Activated CD4-positive, alpha-beta T cell treated with anti-CD3 and anti-CD28 coated beads, Interleukin-2, amount 10 ng/mL, durations not matched to agents 24 days and 14 days (primary cell): ENCODE measurements at places on chromosomes 2 and 18.

- no peak for DNase-seq
Measured at GRCh38 chr18:63146828-63147409, 172.7 kb downstream of the BCL2 start.

DNA sequence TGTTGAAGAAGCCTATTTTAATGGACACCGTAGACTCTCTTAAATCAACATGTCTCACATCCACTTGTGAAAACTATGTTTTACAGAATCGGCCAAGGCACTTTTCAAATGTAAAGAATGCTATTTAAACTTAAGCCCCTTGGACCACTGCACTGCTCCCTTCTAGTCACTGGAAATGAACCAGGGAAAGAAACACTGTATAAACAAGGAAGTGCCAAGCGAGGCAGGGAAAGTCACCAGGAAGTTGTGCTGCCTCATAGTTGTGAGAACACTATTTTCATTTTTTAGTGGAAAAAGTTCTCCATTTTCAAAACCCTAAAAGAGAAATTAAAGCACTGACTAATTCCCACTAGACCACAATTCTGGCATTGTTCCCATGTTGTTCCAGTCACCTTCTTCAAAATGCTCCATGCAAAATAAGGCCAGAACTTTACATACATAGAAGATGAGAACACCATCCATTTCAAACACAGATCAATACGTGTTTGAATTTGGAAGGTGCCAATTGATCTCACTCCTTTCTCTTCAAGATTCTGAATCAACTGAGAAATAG is 13.5 kb downstream of the CCDC141 start:
- no peak for DNase-seq

DNA sequence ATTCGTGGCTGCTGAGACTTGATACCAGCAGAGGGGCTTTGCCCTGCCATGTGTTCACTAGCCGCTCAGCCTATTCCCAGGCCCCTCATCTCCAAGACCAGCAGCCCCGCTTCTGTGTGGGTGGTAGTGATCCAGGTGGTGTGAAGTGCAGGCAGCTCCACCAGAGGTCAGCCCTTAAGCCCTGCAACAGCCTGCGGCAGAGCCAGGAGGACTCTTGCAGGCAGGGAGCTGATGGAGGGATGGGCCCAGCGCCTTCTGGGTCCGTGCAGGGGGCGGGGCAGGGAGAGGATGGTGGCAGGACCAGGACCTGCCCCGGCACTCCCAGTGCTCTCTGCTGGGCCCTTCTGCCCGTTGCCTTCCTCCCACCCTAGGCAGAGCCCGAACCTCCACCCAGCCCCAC is 162.0 kb downstream of the SH3BP4 start:
- peak; percentile 30 for DNase-seq

GRCh38 chr18:48133671-48134251 is 203.3 kb upstream of the SMAD2 start:
- DNase-seq: no peak

DNA sequence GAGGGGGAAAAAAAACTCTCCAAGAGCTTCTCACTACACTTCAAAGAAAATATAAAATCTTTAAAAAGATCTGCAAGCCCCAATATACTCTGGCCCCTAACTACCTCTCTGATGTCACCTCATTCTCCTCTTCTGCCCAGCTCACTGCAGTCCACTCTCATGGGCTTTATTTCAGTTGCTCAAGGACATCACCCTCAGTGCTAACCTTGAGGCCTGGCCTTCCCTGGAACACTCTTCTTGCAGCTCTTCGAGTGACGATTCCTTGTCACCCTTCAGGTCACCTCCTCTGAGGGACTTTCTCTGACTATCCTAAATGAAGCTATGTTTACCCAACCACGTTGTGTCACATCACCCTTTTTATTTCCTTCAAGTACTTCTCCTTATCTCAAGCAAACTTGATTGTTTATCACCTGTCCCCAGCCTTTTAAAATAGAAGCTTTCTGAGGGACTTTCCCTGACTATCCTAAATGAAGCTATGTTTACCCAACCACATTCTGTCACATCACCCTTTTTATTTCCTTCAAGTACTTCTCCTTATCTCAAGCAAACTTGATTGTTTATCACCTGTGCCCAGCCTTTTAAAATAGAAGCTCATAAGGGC is 10.4 kb downstream of the RTTN start:
- DNase-seq: no peak

GRCh38 chr2:200679535-200679934 is 93.7 kb downstream of the AOX1 start:
- no peak for DNase-seq

DNA sequence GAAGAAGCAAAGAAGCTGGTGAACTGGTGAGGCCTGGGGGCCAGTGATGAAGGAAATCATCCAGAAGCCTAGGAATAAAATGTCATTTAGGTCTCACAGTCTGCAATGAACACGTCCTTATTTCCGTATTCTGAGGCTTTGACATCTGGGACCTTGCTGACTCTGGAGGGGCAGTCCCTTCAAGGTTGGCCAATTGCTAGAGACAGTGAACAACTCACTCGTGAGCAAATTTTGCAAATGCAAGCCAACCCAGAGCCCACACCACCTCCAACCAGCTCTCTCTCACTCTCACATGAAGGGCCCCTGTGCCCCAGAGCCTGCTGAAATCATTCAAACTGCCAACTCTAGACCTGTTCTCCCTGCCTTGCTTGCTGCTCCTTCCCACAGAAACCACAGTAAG is 279.1 kb upstream of the LYPD1 start:
- no peak for DNase-seq

- no peak for DNase-seq
Measured at GRCh38 chr2:82075875-82076274, 1771.3 kb upstream of the LRRTM1 start.

DNA sequence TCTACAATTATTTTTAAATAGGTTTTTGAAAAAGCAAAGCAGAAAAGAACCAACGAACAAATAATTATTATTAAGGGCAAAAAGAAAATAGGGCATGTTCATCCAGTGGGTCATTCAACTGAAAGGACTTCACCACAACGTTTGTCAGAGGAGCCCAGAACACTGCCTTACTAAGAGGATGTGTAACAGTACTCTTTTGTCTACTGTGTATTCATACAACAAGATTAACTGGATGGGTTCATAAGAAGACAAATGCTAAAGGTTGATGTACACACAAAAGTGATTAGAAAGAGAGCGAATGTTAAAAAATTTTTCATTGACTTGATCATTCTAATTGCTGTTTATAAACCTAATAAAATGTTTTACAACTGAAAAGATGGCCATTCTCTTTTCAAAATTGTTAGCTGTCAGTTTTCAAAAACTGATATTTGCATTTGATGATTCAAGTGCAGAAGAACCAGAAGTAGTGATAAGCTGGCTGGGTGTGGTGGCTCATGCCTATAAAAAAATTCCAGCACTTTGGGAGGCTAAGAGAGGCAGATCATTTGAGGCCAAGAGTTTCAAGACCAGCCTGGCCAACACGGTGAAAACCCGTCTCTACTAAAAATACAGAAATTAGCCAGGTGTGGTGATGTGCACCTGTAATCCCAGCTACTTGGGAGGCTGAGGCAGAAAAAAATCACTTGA is 33.1 kb downstream of the MGAT4A start:
- no peak for DNase-seq

- DNase-seq: no peak
Measured at GRCh38 chr2:227054006-227054405, 110.0 kb downstream of the COL4A4 start.

DNA sequence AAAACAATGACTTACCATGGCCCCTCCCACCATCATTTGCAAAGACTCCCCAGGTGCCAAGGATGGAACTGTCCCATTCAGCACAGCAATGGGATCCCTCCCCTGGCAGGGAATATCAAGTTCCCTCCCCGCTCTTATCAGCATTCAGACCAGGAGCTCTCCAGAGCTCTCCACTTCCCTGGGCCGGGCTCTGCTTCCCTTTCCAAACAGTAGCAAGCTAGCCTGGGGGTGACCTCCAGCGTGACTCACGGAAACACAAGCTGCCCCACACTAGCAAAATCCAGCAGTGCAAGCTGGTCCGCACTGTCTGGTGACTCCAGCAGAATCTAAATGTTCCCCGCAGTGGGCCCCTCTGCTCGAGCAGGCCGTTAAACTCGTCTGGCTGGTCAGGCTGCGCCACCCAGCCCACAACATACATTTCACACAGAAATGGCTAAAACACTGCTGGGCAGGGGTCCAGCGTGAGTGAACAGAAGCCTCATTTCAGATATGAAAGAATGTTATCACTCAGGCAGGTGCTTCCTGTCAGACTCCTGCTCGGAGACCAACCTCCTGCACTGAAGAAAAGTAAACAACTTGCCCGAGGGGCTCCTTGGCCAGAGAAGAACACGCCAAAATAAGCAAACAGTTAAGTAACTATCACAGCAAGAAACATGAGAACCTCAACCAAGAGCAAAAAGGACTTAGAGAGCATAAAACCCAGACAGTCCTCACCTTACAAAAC is 33.9 kb downstream of the STAT1 start:
- DNase-seq: no peak

- no peak for DNase-seq
Measured at GRCh38 chr2:44997963-44998362, 11.3 kb downstream of the SIX2 start.

- no peak for DNase-seq
Measured at GRCh38 chr2:171287036-171287571, 126.4 kb upstream of the TLK1 start.

DNA sequence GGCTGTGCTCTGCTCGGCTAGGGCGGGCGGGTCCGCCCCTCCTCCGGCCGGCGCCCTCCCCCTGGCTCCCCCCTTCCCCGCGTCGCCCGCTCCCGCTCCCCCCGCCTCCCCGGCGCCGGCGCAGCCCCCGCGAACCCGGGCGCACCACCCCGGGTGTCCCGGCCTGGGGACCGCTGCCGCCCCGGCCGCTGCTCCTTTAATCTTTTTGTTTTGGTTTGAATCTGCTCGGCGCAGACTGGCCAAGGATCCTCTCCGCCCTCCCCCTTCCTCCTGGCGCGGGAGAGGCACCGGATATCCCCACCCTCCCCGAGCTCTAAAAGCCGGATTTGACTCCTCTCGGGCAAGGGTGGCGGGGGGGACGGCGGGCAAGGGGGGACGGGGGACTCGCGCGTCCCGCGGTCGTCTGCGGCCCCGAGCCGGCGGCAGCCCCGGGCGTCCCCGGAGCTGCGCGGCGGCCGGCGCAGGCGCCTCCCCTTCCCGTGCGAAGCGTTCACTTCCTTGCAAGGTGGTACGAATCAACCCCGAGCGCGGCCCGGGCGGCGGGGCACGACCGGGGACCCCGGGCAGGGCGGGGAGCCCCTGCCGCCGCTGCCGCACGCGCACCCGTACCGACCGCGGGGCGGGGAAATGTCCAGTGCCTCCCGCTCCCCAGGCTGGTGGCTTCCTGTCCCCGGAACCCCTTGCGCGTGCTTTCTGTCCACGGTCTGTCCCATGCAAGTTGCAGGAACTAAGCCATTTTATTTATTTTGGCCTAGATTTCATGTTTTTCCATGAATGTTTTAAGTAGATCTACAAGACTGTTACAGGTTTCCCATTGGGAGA is at the start of gene PTGR3:
PTGR3 (minus strand) TSS at position 11 of the 822 bp plus-strand sequence. CDS start 81 bp downstream, outside the sequence.
- peak; percentile 94 for DNase-seq

DNA sequence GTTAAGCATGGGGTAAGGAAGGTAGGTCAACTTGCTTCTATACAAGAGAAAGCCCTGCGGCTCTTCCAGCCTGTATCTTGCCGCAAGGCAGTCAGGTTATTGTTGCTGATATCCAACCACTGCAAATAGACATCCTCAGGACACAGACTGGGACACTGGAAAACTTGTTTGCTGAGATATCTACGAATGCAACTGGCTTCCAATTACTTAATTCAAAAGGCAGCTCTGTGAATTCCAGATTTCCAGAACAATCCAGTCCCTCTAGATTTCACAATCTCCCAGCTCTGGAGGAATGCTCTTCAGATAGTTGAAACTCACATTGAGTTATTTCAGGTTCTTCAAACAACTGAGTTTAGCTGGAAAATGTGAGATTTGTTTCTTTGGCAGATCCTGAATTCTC is 34.6 kb upstream of the SP9 start:
- no peak for DNase-seq

- no peak for DNase-seq
Measured at GRCh38 chr2:236160366-236161081, 7.7 kb downstream of the GBX2 start.

DNA sequence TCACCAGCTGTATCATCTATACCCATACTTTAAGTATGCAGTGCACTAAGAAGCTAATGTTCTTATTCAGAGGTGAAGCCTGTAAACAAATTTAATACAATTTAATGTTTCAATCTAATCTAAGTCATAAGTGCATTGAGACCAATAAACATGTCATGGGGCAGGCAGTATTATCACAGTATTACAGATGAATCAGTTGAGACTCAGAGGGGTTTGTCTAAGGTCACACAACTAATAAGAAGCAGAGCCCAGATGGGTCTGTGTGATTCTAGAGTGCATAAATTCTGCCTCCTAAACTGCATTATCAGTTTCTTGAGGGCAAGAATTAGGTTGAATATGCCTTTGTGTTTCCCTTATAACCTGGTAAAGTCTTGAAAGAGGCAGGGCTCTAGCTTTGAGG is 140.9 kb upstream of the RNF152 start:
- DNase-seq: no peak

DNA sequence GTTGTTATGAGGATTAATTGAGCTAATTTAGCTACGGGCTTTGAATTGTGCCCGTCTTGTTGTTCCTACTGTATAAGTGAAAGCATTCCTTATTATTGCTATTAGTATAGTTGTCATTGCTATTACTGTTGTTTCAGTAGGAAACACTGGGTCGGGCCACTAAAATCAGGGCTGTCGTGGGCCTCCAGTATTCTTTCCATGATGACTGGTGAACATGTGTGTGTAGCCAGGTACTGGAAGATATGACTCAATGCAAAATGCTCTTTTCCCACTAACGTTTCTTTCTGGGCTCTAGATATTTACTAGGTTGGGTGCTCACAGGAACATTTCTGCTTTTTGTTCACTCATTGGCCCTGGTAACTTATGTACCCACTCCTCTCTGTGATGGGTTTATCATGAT is 4.9 kb downstream of the TTL start:
- DNase-seq: no peak

GRCh38 chr2:225662101-225662500 is 262.6 kb downstream of the NYAP2 start:
- no peak for DNase-seq

DNA sequence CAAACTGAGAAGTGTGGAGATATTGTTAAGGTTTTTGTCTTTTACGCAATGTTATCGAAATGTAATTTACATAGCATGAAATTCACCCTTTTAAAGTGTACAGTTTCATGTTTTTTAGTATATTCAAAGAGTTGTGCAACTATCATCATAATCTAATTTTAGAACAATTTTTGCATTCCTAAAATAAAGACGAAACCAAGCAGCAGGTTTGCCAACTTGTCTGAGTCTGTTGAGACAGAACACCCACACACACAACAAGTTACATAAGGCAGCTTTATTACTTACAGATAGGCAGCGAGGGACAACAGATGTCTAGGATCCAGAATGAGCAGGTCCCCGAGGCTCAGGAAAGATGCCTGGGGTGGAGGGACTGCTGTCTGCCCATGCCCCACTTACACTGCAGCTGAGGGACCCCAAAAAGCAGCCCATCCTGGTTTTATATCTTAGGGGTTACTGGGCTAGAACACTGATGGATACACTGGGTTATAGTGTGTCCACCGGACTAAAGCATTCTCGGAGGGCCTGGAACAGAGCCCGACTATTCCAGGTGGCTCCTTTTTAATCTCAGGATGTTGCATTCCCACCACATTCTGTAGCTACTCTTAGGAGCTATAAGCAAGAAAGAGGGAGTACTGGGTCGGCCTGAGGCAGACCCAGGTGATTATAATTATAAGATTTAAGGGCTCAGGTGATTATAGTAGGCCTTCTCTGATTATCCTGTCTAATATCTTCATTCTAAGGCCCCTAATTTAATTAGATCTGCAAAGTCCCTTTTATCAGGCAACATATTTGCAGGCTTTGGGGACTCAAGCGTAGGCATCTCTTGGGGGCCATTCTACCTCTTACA is 150.2 kb upstream of the DOK6 start:
- no peak for DNase-seq
